Calu3 (cell line): ENCODE measurements at places on chromosomes 12 and 14. TPM values are rescaled to one million over a fixed set of nuclear protein-coding genes. Genes with fewer than 3 reads are reported as not detected.

DNA sequence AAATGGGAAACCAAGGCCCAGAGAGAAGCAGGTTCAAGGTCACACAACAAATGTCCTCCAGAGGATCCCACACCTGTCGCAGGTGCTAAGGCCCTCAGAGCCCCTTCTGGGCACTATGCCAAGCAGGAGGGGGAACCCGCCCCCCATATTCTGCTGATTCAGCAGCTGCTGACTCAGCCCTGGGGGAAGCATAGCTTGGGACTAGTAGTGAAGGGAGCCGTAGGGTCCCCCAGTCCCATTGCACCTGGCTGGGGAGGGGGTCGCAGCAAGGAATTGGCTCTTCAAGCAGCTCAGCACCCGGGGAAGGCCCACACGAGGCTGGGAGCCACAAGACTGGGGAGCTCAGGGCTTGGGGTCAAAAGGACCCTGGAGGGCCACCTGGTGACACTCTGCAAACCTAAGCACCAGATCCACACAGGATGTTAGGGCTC is 1.0 kb downstream of the RASAL1 start:
- H3K27ac ChIP-seq: peak overlapping the region; percentile 96
- H3K4me3 ChIP-seq: peak overlapping the region; percentile 97
- DNase-seq: no peak
- no peaks in the 10 kb centered on the region for H3K27me3 ChIP-seq
- peaks cover 54% of the 10 kb centered on the region for H3K4me1 ChIP-seq

GRCh38 chr12:113092607-113093408 is 36.3 kb downstream of the DTX1 start:
- peaks cover 29% of the 10 kb centered on the region for H3K36me3 ChIP-seq
- peaks cover 35% of the 10 kb centered on the region for H3K27me3 ChIP-seq
- no peak overlapping the region for H3K27ac ChIP-seq
- peak; percentile 75 for DNase-seq
- H3K4me3 ChIP-seq: peak overlapping the region; percentile 27

GRCh38 chr12:41108032-41108431 is 80.1 kb upstream of the PDZRN4 start:
- H3K27ac ChIP-seq: no peak overlapping the region
- H3K4me3 ChIP-seq: no peak overlapping the region
- H3K4me1 ChIP-seq: no peaks in the 10 kb centered on the region
- no peaks in the 10 kb centered on the region for H3K36me3 ChIP-seq
- no peaks in the 10 kb centered on the region for H3K27me3 ChIP-seq
- DNase-seq: no peak

DNA sequence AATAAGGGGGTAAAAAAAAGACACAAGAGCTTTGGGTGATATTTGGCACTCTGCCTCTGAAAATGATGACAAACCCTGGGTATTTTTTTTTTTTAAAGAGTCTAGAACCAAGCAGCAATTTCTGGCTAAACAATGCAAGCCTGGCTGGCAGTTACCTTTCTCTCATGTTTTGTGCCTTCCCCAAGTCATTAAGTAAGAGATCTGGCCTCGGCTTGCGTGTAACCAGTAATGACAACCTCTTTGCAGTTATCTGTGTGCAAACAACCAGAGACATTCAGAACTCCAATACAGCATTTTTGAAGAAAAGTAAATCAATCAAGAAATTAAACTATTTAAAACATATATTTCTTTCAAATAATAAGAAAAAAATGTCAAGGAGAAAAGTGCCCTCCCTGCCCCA is 167.5 kb downstream of the KCNC2 start:
- no peaks in the 10 kb centered on the region for H3K4me1 ChIP-seq
- DNase-seq: no peak
- no peak overlapping the region for H3K27ac ChIP-seq
- no peaks in the 10 kb centered on the region for H3K36me3 ChIP-seq

DNA sequence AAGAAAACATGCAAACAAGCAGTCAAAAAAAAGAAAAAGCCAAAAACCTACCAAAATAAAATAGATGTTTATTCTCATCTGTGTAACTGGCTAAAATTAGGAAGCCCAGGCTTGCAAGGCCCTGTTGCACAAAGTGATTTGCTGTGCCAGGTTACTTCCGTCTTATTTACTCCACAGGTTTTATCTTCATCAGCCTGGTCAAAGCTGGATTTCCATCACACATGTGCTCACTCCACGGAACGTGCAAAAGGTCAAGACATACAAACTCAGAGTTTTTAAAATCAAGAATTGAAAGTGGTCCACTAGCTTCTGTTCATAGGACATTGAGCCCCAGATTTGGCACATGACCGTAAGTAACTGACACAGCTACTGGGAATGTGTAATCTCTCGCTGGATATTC is 14.8 kb downstream of the KCNJ8 start:
- no peak for DNase-seq
- H3K4me1 ChIP-seq: peaks cover 8% of the 10 kb centered on the region
- H3K4me3 ChIP-seq: no peak overlapping the region
- H3K36me3 ChIP-seq: no peaks in the 10 kb centered on the region
- H3K27me3 ChIP-seq: no peaks in the 10 kb centered on the region
- no peak overlapping the region for H3K27ac ChIP-seq

DNA sequence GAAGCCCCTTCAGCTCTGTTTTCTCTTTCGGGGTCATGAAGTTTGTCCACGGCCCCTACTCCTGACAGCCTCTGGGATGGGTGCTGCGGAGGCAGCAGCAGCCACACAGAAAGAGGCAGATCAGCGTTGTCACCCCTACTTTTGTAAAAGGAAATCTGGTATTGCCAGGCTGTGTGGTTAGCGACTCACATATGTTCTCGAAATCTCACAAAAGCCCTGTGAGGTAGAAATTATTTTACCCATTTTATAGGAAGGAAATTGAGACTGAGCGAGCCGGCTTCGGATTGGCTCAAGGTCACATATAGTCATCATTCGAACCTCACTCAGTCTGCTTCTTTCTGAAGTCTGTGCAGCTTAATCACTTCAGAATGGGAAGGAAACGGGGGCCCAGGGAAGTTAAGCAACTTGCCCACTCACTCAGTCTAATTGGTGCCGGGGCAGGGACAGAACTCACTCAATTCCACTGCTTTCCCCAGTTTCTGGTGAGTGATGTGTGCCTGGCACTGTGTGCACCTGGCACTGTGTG is 1.1 kb upstream of the CKAP4 start:
- no peak overlapping the region for H3K27ac ChIP-seq
- H3K4me1 ChIP-seq: peaks cover 27% of the 10 kb centered on the region
- no peaks in the 10 kb centered on the region for H3K27me3 ChIP-seq

DNA sequence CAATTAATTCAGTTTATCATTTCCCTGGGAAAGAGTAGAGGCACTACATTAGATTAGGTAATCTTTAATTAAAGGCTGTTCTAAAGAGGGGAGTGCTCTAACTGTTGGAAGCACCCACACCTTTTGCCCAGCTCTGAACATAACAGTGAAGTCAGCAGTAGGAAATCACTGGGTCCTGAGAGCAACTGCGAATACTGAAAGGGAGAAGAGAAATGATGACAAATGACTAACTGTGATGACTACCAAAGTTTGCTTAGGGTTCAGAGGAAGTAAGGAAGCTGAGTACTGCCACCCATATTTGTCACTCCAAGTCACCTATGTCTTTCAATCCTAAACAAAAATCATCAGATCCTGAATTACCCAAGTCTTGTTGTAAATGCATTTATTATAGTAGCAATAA is 140.6 kb downstream of the EPS8 start:
- H3K4me1 ChIP-seq: no peaks in the 10 kb centered on the region
- H3K4me3 ChIP-seq: no peak overlapping the region
- H3K27ac ChIP-seq: no peak overlapping the region

- H3K4me3 ChIP-seq: no peak overlapping the region
- H3K27me3 ChIP-seq: no peaks in the 10 kb centered on the region
- peak; percentile 36 for DNase-seq
- no peaks in the 10 kb centered on the region for H3K4me1 ChIP-seq
- H3K27ac ChIP-seq: no peak overlapping the region
- H3K36me3 ChIP-seq: peaks cover 23% of the 10 kb centered on the region
Measured at GRCh38 chr12:53287741-53288216, 7.6 kb upstream of the PFDN5 start.

- peaks cover 7% of the 10 kb centered on the region for H3K36me3 ChIP-seq
- H3K4me1 ChIP-seq: no peaks in the 10 kb centered on the region
- H3K27me3 ChIP-seq: no peaks in the 10 kb centered on the region
- no peak overlapping the region for H3K27ac ChIP-seq
Measured at GRCh38 chr14:75832621-75833297, 149.0 kb downstream of the TGFB3 start.

DNA sequence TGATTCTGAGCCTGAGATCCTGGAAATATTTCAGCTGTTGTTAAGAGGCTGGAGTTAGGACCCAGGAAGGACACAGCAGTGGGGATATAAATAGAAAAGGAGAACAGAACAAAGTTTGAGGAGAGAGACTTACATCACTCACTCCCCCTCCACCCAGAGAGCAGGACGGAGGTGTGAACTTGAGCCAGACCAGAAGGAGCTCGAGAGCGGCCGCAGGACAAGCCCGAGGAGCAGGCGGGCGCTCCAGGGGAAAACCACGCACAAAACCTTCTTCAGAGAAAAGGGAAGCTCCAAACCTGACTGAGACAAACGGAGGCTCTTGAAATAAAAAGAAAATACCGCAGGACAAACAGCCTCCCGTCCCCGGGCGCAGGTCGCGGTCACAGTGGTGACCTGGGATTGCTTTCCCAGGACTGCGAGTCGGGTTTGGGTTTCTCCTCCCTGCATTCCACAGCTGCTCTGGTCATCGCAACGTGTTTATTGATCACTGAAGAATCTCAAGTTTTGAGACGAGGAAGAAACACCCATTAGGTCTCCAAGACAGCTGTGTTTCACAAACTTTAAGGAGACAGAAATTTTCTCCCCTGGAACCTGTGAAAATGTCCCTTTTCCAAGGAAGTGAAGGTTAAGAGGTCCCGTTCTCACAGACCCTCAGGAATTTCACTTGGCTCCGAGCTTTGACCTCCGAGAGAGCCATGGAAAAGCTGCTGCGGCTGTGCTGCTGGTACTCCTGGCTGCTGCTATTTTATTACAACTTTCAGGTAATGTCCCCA is at the start of gene ADGRD1:
Gene ADGRD1, plus strand, starts transcription at position 137 of the 773 bp plus-strand sequence. Its CDS starts 559 bp downstream, at position 696.
- no peak for DNase-seq
- peak within 1 kb of the TSS; percentile 21 for H3K4me3 ChIP-seq
- no peaks in the 10 kb centered on the region for H3K4me1 ChIP-seq

GRCh38 chr12:18391151-18391550 is 129.8 kb downstream of the PIK3C2G start:
- no peaks in the 10 kb centered on the region for H3K27me3 ChIP-seq
- peaks cover 11% of the 10 kb centered on the region for H3K4me1 ChIP-seq
- no peak overlapping the region for H3K4me3 ChIP-seq

DNA sequence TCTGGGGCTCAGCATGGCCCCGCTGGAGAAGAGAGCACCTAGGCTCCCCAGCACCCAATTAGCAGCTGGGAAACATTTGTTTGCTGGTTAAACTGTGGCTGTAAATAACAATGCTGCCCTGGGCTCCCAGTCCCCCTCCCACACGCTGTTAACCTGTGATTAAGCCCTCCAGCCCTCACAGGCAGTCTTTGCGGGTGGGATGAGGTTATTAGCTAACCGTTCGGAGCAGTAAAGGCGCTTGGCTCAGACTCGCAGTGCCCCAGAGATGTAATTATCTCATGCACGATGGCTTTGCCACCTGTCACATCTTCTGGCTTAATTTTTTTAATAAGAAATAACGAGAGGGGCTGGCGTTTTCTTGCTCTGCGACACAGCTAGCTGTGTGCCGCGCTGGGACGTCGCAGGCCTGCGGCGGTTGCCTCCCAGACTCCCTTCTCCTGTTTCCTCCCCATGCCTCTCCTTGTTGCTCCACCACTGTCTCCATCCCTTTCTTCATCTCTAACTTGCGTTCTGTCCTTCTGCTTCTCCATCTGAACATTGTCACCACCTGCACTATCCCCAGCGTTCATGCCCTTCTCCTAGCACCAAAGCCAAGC is 239.2 kb upstream of the FKBP4 start:
- H3K4me1 ChIP-seq: no peaks in the 10 kb centered on the region
- no peak for DNase-seq
- no peak overlapping the region for H3K4me3 ChIP-seq
- no peak overlapping the region for H3K27ac ChIP-seq

DNA sequence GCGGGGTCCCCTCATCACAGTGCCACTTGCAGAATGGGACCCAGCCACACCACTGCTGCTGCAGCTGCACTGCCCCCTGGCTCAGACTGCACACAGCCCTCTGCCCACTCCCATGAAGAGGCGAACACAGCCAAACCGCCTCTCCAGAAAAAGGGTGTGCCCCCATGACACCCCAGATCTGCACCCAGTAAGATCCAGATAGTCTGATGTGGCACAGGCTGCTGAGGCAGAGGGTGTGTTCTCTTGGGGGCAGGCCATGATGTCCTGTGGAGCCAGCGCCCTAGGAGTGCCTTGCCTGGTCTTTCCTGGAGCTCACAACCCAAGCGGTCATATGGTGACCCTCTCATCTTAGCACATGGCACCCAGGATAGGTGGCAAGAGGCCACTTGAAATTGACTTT is 44.4 kb downstream of the SLC8B1 start:
- H3K36me3 ChIP-seq: peaks cover 31% of the 10 kb centered on the region
- no peaks in the 10 kb centered on the region for H3K4me1 ChIP-seq
- H3K4me3 ChIP-seq: no peak overlapping the region
- no peak overlapping the region for H3K27ac ChIP-seq

DNA sequence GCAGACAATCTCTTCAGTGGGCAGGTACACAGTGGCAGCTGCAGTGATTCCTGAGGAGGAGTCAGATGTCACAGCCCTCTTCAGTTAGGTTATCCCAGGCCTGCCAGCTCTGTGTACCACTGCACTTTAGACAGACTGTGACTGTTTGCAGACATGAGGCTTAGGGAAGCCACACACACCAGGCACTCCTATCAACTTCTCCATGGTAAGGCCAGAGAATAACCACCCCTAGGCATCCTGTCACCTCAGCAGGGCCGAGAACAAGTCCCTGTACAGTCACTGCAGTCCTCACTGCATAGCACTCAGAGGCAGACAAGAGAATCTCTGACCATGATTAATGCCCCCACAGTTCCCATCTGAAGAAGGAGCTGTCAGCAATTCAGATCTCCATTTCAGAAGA is 296.5 kb downstream of the GALC start:
- no peak overlapping the region for H3K27ac ChIP-seq
- no peak overlapping the region for H3K4me3 ChIP-seq
- H3K36me3 ChIP-seq: no peaks in the 10 kb centered on the region
- no peaks in the 10 kb centered on the region for H3K4me1 ChIP-seq
- H3K27me3 ChIP-seq: no peaks in the 10 kb centered on the region

TAS2R8 gene
- not detected in 2 replicates for total RNA-seq

SRGAP1 gene
- 28.3 and 29.3 TPM in 2 replicates for total RNA-seq

NPFF gene
- total RNA-seq: not detected in 2 replicates

ZFYVE26 gene
- total RNA-seq: 19.9 and 22.5 TPM in 2 replicates

KLRF2 gene
- total RNA-seq: not detected in 2 replicates

CNIH1 gene
- 118 and 123 TPM in 2 replicates for total RNA-seq

SLC2A14 gene
- not detected in 2 replicates for total RNA-seq

ING4 gene
- 24.9 and 26.6 TPM in 2 replicates for total RNA-seq

EML1 gene
- 2.5 and 4.7 TPM in 2 replicates for total RNA-seq

TAS2R9 gene
- not detected in 2 replicates for total RNA-seq

CINP gene
- 38.3 and 39.7 TPM in 2 replicates for total RNA-seq

SERPINA1 gene
- total RNA-seq: 167 and 235 TPM in 2 replicates

CISTR gene
- not detected in 2 replicates for total RNA-seq
